ENCODE measurements at places on chromosomes 5 and 9.

DNA sequence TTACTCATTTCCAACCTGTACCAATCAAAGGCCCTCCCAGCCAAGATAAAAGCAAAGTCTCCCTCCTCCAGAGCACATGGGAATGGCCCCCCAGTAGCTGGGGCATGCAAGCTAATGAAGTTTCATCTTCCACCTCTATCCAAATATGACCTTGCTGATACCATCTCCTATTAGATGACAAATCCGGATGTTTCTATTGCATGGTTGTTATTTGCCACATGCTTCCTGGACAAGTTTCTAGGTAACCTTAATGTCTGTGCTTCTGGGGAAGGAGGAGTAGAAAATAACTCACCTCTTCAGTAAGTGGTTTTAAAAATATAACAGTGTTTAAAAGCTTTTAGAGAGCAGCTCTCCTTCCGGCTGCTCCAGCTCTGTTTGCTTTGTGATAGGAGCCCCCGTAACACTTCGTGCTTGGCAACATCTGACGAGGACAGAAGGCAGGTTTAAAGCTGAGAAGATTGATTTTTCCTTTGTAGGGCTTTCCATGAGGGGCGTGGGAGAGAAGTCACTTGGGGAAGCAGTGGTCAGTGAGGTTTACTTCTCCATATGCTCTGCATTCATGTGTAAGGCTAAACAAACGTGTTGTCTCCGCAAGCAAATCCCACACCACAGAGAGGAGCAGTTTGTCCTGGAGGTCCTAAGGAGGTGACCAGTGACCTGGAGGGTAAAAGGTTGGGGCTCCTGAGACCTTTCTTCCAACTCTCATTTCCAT lies 40.3 kb upstream of the GLRX start:
- peak; percentile 44 for DNase-seq

GRCh38 chr5:66720780-66721179 lies 124.6 kb downstream of the MAST4 start:
- DNase-seq, result peak; percentile 2

- DNase-seq, result no peak
Observed at GRCh38 chr5:163505049-163505367, 411 bp upstream of the MAT2B start.

GRCh38 chr9:33818167-33818846 lies 1.3 kb downstream of the UBE2R2 start:
- DNase-seq, result no peak

DNA sequence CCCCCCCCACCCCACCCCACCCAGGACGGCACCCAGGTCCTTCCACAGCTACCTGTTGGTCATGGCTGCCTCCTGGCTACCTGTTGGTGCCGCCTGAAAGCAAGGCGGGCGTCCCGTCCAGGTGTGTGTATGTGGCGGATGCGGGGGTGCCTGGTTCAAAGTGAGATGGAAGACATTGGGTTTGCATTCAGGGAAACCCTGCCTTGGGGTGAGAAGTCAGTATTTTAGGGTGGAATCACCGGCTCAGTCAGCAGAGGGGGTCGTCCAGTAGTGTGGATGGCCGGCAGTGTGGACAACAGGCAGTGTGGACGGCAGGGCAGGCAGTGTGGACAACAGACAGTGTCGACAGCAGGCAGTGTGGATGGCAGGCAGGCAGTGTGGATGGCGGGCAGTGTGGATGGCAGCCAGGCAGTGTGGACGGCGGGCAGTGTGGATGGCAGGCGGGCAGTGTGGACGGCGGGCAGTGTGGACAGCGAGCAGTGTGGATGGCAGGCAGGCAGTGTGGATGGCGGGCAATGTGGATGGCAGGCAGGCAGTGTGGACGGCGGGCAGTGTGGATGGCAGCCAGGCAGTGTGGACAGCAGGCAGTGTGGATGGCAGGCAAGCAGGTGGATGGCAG lies 28.0 kb downstream of the NKD2 start:
- DNase-seq, result no peak

- DNase-seq, result no peak
Observed at GRCh38 chr5:4513381-4513780, 626.7 kb upstream of the ADAMTS16 start.

- no peak for DNase-seq
Observed at GRCh38 chr9:7211657-7212056, 453.9 kb downstream of the KDM4C start.

- DNase-seq, result no peak
Observed at GRCh38 chr5:151480384-151481293, 33.2 kb downstream of the SLC36A1 start.

- DNase-seq, result peak; percentile 75
Observed at GRCh38 chr9:103804077-103804735, 289.9 kb upstream of the SMC2 start.

DNA sequence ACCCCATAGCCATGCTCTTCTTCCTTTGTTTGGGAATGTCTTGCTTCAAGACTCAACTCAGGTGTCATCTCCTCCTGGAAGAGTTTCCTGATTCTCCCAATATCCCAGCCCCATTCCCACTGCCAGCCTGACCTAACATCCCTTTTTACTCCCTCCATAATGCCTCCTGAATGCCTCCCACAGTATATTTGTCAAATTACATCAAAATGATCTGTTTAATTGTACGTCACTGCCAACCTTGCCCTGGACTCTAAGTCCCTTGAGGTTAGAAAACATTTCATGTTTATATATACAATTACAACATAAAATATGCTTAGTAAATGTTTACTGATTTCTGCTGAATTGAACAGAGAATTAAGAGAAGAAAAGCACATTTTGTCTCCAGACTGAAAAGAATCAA lies 301.6 kb upstream of the PDE4D start:
- DNase-seq, result no peak

DNA sequence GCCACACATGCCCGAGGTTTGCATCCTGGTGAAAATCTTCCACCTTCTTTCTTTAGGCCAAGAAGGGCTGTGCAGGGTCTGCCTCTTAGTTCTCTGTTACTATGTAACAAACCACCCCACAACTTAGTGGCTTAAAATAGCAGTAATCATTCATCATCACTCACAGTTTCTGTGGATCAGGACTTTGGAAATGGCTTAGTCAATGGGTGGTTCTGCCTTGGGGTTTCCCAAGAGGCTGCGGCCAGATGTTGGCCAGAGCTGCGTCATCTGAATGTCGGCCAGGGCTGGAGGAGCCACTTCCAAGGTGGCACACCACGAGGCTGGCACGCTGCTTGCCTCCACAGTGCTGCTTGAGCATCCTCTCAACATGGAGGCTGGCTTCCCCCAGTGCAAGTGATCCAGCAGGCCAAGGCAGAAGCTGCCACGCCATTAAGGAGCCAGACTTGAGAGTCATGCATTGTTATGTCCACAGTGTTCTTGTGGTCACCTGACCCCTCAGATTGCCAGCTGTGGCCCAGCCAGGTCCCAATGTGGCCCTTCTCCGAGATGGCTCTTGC lies 135.2 kb downstream of the RXRA start:
- DNase-seq, result no peak
